Uterine smooth muscle cell (primary cell): ENCODE measurements at places on chromosomes 6 and 20. TPM values are rescaled to one million over a fixed set of nuclear protein-coding genes. Genes with fewer than 3 reads are reported as not detected.

IYD gene
- total RNA-seq, result not detected in 2 replicates

NPEPL1 gene
- 19.3 and 28.2 TPM in 2 replicates for total RNA-seq

VGLL2 gene
- total RNA-seq, result not detected in 2 replicates

MOG gene
- total RNA-seq, result not detected in 2 replicates

SLC22A16 gene
- total RNA-seq, result 0.11 TPM in 1 of 2 replicates, not detected in the other

FILIP1 gene
- 0.62 and 1.4 TPM in 2 replicates for total RNA-seq

ID4 gene
- 15.8 and 18.6 TPM in 2 replicates for total RNA-seq

SLC22A1 gene
- 0.62 and 0.77 TPM in 2 replicates for total RNA-seq

CD40 gene
- total RNA-seq, result 1.1 and 2.0 TPM in 2 replicates

BTN1A1 gene
- not detected in 2 replicates for total RNA-seq

LAMA5 gene
- total RNA-seq, result 25.2 and 68.2 TPM in 2 replicates

PCSK2 gene
- not detected in 2 replicates for total RNA-seq

SFTA2 gene
- not detected in 2 replicates for total RNA-seq

NHLRC1 gene
- 2.7 and 3.3 TPM in 2 replicates for total RNA-seq

FKBP5 gene
- total RNA-seq, result 14.5 and 27.1 TPM in 2 replicates

LPIN3 gene
- 5.0 and 5.5 TPM in 2 replicates for total RNA-seq

TAGAP gene
- total RNA-seq, result 0.12 TPM in 1 of 2 replicates, not detected in the other

EMILIN3 gene
- total RNA-seq, result under 0.01 TPM in 1 of 2 replicates, not detected in the other

COX4I2 gene
- not detected in 2 replicates for total RNA-seq

BPI gene
- total RNA-seq, result 0.12 TPM in 1 of 2 replicates, not detected in the other

TRIM15 gene
- not detected in 2 replicates for total RNA-seq

TFAP2A gene
- total RNA-seq, result not detected in 2 replicates

SLC4A11 gene
- total RNA-seq, result 0.33 and 0.75 TPM in 2 replicates

CYP24A1 gene
- total RNA-seq, result not detected in 2 replicates
